ENCODE measurements at places on chromosomes 2 and 18.

- DNase-seq = no peak
Measured at GRCh38 chr2:44351676-44352075, 9.6 kb downstream of the PREPL start.

DNA sequence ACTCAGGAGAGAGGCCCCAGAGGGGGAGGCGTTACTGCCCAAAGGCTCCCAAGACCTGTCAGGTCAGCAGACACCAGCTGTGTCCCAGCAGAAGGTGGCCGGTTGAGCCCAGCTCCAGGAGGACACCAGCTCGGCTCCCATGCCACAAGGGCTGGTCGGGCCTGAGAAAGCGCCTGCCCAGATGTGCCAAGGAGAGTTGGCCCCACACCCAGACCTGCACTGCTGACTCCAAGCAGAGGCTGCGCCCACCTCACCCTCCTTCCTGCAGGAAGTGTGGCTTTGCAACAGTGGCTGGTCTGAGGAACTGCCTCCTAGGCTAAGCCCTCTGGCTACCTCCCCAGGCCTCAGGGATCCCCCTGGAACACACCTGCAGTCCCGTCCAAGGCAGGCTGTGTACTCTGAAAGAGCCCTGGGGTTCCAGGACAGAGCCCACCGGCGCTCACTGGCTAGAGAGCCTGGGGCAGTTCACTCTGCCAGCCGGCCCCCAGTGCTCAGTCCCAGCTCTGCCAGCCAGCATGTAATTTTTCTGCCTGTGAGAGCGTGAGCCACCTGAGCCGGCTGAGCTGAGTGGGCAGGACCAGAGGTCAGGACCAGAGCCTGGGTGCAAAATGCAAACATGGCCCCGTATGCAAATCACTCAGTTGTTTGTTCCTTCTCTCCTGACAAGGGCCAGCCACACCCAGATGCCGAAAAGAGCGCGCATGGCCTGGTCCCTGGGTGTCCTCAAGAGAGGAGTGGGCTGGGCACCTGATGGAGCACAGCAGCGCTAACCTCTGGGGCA is 36.9 kb upstream of the PTMA start:
- no peak for DNase-seq

- DNase-seq = no peak
Measured at GRCh38 chr18:10908760-10909159, 240.6 kb downstream of the PIEZO2 start.

- no peak for DNase-seq
Measured at GRCh38 chr18:75227535-75228296, 17.1 kb downstream of the TSHZ1 start.

DNA sequence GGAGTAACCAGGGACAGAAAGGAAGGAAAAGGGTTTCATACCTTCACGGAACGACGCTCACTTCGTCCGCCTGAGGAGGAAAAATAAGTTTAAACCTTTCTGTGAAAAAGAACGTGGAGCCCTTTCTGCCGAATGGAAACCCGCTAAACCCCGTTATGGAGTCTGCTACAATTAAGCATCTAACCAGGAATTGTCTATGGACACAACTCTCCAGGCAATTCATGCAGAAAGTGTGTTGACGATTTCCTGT is 528 bp upstream of the PPP4R3B start:
- DNase-seq = no peak

DNA sequence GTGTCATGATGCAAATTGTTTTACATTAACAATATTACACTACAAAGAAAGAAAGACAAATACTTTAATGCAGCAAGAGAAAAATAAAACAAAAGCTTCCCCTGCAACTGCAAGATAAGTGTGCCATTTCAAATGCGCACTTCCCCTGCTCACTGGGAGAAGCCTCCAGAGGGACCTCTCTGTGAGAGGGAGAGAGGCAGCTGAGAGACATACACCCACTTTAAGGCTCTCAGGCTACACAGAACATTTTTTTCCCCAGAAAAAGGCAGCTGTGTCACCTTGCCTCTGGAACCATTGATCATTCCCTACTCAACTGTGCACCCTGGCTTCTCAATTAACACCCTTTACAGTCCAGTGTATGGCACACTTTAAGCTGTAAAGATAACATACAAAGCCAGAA is 75.2 kb downstream of the DPP4 start:
- DNase-seq = no peak

DNA sequence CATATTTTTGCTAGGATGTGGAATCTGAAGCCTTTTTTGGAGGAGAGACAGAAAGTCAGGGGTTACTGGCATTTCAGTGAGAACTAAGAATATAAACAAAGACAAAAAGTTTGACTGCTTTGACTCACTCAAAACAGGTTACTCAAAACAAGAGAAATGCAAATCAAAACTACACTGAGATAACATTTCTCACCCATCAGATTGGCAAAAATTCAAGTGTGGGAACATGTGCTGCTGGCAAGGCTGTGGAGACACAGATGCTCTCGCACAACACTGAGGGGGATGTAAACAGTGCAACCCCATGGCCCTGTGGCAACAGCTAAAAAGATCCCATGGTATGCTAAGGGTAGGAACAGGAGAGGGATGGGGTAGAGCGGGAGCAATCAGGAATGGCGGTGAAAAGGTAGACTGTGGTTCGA is 86.6 kb downstream of the DTNB start:
- no peak for DNase-seq

DNA sequence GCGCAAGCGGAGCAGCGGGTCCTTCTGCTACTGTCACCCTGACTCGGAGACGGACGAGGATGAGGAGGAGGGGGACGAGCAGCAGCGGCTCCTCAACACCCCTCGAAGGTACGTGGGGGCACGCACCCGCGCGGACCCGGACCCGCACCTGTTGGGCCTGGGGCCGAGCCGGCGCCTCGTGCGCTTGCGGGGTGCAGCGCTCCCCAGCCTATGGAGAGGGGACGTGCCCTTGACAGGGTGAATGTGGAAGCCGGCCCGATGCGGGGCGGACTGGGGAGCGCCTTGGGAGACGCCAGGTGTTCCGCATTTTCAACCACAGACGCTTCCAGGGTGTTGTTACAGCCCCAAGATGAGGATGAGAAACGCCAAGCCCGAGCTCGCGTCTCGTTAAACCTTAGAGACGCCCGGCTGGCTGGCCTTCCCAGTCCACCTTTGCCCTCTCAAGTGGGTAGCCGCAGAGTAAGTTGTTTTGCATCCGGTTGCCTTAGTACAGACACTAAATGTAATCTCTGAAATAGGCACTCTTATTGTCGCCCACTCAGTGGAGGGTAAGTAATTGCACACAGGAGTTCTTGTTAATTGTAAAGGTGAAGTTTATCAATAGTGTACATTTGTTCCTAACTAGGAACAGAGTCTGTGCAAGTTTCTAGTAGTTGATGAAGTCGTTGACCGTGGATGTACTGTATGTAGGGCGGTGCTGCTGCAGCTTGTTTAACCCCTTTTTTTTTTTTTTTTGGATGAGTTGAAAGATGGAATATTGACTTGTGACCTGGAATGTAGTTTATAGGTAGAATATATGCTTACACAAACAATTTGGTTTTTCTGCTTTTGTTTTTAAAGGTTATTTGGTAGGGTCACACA is 815 bp downstream of the GMCL1 start:
- DNase-seq = peak; percentile 3

DNA sequence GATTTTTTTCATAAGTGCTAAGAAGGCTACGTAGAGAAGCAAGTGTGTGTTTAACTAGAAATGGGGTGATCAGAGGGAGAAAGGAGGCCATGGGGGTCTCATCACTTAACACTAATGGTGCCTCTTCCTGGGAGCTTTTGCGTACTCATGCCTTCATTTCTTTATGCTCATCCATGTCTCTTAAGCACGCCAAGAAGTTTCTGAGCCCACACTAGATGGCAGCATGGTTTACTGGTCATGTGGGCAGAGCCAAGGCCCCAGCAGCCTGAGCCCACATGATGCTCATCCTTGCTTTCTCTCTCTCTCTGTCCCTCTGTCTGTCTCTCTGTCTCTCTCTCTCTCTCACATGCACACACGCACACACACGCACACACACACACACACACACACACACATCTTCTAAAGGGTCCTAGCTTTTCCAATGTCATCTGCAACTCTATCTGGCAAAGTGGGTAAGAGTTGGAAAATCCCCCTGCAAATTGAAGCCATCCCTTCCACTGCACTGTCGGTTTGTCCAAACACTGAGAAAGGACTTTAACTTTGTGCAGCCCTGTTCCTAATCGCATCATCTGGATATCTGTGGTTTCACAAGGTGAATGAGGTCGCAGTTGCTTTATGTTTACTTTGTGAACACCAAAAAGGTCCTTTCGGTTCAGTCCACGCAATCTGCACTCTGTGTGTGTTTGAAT is 137.1 kb upstream of the CCDC68 start:
- DNase-seq = peak; percentile 25

- DNase-seq = no peak
Measured at GRCh38 chr2:222270396-222270795, 28.4 kb downstream of the PAX3 start.

GRCh38 chr2:223003191-223003590 is 48.8 kb upstream of the KCNE4 start:
- no peak for DNase-seq

DNA sequence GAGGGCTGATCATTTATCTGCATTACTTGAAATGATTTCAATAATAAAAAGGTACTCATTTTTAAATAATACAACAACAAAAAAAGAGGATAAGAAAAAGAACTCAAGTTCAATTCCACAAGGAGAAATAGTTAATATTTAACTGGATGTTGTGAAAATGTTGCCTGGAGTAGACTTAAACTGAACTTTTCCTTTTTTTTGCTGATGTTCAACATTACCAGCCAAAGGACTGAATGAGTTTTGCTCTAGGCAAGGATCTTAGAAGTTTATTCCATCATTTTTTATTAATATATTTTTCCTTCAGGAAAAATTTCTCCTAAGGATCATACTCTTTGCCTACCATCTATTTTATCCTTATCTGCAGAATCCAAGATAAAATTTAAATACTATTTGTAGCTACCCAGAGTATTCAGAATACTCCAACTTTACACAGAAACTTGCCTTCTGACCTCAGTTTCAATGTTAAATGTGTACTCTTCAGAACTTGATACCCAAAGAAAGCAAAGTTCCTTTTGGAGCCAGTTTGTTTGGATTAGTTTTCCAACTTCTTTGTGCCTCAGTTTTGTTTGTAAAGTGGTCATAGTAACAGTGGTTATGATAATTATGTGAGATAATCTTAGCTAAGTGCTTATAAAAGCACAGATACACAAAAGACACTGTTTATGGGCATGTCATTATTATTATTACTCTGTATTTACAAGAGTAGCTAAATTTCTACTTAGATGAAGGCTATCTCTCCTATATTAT is 12.8 kb downstream of the CKAP2L start:
- no peak for DNase-seq

DNA sequence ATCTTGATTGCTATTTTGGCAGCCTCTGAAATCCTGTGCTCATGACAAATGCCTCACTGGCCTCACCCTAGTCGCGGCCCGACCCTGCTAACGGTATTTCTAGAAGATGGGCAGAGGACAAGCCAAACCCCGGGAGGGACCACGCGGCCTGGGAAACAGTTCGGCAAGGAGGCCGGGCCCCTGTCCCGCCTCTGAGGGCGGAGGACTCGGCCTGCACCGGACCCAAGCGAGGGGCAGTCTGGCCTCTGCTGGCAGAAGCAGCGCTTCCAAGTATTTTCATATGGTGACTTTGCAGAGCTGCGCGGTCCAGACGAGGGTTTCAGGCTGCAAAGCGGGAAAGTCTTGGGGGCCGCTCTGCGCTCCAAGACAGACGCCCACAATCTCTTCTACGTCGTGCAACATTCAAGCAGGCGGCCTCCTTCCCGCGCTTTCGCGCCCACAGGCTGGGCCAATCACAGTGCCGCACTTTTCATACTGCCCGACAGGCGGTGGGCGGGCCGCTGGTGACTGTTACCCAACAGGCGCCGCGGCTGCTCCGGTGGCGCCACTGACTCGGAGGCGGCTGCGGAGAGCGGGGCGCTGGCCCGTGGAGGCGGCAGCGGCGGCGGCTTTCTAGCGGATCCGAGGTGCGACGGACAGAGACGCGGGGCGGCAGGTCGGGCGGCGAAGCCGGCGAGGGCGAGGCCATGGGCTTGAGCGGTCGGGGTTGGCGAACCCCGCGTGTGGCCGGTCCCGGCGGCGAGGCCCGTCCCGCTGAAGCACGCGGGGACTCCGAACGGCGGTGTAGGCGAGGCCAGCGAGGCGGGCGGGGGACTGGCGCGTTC is at the start of gene RBM44:
Gene RBM44, plus strand, starts transcription at position 544 of the 824 bp plus-strand sequence. CDS start 14,831 bp downstream, outside the sequence.
- no peak for DNase-seq

- no peak for DNase-seq
Measured at GRCh38 chr2:32523686-32524085, 104.2 kb upstream of the TTC27 start.

GRCh38 chr2:18404708-18405107 is 155.7 kb downstream of the RDH14 start:
- no peak for DNase-seq

- DNase-seq = no peak
Measured at GRCh38 chr18:10495936-10496335, 29.9 kb upstream of the NAPG start.

DNA sequence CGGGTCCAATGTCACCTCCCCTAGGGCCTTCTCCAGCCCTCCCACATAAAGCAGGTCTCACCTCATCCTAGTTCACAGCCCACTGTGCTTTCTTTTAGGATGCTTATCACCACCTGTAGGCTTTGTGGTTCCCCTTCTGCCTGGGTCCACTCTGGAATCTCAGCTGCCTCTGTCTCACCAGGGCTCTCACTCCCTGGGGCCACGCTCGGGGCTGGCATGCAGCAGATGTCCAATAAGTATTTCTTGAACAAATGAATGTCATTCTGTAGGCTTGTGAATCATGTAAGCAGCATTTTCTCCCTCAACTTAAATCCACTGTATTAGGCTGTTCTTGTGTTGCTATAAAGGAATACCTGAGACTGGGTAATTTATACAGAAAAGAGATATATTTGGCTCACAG is 4.3 kb upstream of the SH3BP4 start:
- DNase-seq = no peak

DNA sequence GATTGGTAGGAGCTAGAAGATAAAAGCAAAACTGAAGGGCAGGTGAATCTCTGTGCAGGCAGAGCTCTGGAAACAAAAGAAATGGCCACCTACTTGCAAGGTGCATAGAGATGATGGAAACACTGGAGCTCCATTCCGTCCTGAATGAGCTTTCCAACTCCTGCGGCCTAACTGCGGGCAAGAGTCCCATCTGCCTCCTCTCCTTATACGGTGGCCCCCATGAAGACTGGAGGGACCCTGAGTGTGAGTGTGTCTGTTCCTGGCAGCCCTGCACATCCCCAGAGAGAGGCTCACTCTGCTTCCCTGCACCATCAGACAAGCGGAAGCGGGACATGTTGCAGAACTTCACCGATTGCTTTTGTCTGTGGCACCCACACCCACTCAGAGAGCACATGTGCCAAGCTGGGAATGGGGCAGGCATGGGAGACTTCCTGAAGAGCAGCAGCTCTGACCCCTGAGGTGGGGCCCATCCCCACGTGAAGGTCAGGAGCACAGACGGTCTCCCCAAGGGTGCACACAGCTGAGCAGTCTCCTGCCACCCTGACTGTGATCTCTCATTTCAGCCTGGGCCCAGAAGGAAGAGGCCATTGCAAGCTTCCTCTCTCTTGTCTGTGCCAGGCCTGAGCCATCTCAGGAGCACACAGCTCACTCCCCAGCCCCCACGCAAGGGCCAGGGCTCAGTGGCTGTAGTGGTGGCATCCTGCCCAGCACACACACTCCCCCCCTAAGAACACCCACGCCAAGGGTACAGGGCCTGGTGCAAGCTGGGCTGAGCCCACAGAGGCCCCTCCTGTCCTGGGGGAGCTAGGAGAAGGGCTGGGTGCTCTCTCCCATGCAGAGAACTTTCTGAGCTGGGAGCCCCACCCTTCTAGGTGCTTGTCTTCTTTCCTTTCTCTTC is 75.3 kb downstream of the STPG4 start:
- DNase-seq = no peak

GRCh38 chr2:201357221-201357620 is at the start of gene FLACC1:
FLACC1 (minus strand) TSS chr2:201357345; CDS start chr2:201351404, 5,941 bp downstream.
- DNase-seq = peak; percentile 8

Data from NCI-H2081 (cell line).